ENCODE measurements at places on chromosomes 1 and 21. TPM values are rescaled to one million over a fixed set of nuclear protein-coding genes. Genes with fewer than 3 reads are reported as not detected.

- DNase-seq = no peak
- H3K27me3 ChIP-seq = no peaks in the 10 kb centered on the region
- H3K4me3 ChIP-seq = no peak overlapping the region
- no peak overlapping the region for H3K27ac ChIP-seq
These were observed 11.7 kb downstream of the PKN2 start for GRCh38 chr1:88695781-88696180.

- no peak overlapping the region for H3K4me3 ChIP-seq
- no peaks in the 10 kb centered on the region for H3K4me1 ChIP-seq
- no peak overlapping the region for H3K27ac ChIP-seq
- no peaks in the 10 kb centered on the region for H3K36me3 ChIP-seq
- peaks cover 14% of the 10 kb centered on the region for H3K27me3 ChIP-seq
These were observed 111.8 kb upstream of the ATP1A1 start for GRCh38 chr1:116261227-116261626.

- H3K27ac ChIP-seq = no peak overlapping the region
- H3K4me1 ChIP-seq = peaks cover 8% of the 10 kb centered on the region
- no peak overlapping the region for H3K4me3 ChIP-seq
- H3K36me3 ChIP-seq = peaks cover 80% of the 10 kb centered on the region
- no peak for DNase-seq
These were observed 4.2 kb downstream of the SFPQ start for GRCh38 chr1:35188578-35189392.

Gene HFM1
- total RNA-seq = 3.3 TPM

DNA sequence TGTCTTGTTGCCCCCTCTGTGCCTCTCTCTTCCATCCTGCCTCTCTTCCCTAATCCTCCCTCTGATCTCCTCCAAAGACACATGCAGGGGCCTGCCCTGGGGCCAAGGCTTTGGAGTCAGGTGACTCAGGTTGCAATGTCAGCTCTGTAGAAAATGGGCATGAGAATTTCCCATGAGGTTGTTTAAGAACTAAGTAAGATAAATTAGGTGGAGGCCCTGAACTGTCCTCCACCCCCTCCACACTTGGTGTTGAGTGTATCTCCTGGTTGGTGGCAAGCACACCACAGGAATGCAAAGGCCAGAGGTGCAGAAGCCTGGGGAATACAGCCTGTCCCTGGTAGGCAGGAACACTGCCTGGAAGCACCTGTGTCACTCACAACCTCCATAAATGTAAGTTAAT lies 63.9 kb upstream of the GRIK3 start:
- no peak overlapping the region for H3K4me3 ChIP-seq
- H3K4me1 ChIP-seq = no peaks in the 10 kb centered on the region
- H3K36me3 ChIP-seq = no peaks in the 10 kb centered on the region
- no peak for DNase-seq
- H3K27ac ChIP-seq = no peak overlapping the region

Gene SYT14
- total RNA-seq = 0.07 TPM

Gene CRP
- 0.69 TPM for total RNA-seq

- H3K4me1 ChIP-seq = no peaks in the 10 kb centered on the region
- H3K4me3 ChIP-seq = no peak overlapping the region
- H3K36me3 ChIP-seq = no peaks in the 10 kb centered on the region
- DNase-seq = no peak
- H3K27ac ChIP-seq = no peak overlapping the region
- H3K27me3 ChIP-seq = no peaks in the 10 kb centered on the region
These were observed 68.3 kb upstream of the ARHGAP29 start for GRCh38 chr1:94305704-94306103.

Gene GLIS1
- not detected for total RNA-seq

Gene GNG4
- 0.11 TPM for total RNA-seq

Gene BRINP3
- total RNA-seq = 0.31 TPM

Gene CACNA1S
- not detected for total RNA-seq

Gene CFAP141
- total RNA-seq = not detected

DNA sequence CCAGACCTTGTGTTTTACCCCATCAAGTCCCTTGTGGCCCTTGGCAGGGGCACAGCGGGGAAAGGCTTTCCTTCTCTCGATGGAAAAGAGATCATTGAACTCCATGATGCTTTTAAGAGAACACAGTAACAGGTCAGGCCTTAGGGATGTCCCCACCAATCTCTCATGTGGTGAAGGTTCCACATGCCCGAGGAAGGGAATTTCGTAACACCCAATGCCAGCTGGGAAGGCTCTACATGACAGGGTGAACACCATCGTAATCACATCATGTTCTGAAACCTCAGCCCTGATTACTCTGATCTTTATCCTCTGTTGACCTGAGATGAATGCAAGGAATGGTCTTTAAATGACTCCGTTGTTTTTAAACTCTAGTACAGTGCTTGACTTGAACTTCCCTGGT lies 105.5 kb upstream of the SPAG17 start:
- no peaks in the 10 kb centered on the region for H3K36me3 ChIP-seq
- H3K4me3 ChIP-seq = no peak overlapping the region

- no peak overlapping the region for H3K4me3 ChIP-seq
- H3K4me1 ChIP-seq = no peaks in the 10 kb centered on the region
- no peaks in the 10 kb centered on the region for H3K36me3 ChIP-seq
- H3K27ac ChIP-seq = no peak overlapping the region
- no peak for DNase-seq
- H3K27me3 ChIP-seq = peaks cover 7% of the 10 kb centered on the region
These were observed 72.8 kb upstream of the EFHD2 start for GRCh38 chr1:15336866-15337265.

Gene IL24
- total RNA-seq = not detected

DNA sequence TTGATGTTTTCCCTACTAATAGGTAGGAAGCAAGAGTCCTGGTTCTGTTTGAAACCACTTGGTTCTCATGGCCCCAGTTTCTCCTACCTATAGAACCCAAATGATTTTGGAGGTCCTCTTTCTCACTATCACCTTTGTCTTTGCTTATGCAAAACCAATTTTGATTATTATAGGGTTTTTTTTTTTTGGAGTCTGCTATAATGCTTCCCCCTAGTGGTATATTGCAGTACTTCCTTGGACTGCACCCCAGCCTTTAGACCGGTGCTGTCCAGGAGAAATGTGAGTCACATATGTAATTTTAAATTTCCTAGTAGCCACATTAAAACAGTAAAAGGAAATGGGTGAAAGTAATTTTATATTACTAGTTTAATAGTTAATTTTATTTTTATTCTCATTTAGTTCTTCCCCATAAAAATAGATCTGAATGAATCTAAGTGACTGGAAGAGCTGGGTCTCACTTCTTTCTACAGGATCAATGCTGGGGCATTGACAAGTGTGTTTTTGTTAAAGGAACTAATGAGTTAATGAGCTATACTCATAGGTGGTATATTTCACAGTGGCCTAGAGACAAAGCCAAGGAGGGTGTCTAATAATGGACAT lies 10.6 kb downstream of the FCMR start:
- peaks cover 57% of the 10 kb centered on the region for H3K27me3 ChIP-seq
- no peaks in the 10 kb centered on the region for H3K36me3 ChIP-seq
- H3K4me3 ChIP-seq = no peak overlapping the region
- peaks cover 9% of the 10 kb centered on the region for H3K4me1 ChIP-seq

Gene LHX8
- total RNA-seq = not detected

GRCh38 chr1:90046635-90047034 lies 51.7 kb downstream of the ZNF326 start:
- no peaks in the 10 kb centered on the region for H3K4me1 ChIP-seq
- no peaks in the 10 kb centered on the region for H3K36me3 ChIP-seq
- DNase-seq = no peak
- H3K4me3 ChIP-seq = no peak overlapping the region
- H3K27ac ChIP-seq = no peak overlapping the region

Gene SPATC1L
- total RNA-seq = 121 TPM

DNA sequence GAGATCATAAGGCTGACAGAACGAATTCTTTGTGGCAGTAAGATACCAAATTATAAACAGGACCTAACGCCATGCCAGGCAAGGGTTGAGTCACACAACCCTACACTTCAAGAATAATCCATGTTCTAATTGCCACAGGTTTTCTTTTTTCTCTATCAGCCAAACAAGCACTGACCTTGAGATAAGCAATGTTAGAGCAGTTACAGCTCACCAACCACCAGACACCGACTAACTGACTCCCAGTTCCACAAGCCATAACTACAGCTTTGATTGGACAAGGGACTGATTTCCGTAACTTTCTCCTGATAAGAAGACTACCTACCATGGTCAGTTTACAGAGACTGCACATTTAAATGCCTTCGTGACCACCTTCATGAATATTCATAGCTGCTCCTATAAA lies 149.6 kb downstream of the PTPRU start:
- no peak overlapping the region for H3K4me3 ChIP-seq
- H3K4me1 ChIP-seq = peaks cover 2% of the 10 kb centered on the region
- no peaks in the 10 kb centered on the region for H3K36me3 ChIP-seq
- H3K27me3 ChIP-seq = peaks cover 18% of the 10 kb centered on the region

DNA sequence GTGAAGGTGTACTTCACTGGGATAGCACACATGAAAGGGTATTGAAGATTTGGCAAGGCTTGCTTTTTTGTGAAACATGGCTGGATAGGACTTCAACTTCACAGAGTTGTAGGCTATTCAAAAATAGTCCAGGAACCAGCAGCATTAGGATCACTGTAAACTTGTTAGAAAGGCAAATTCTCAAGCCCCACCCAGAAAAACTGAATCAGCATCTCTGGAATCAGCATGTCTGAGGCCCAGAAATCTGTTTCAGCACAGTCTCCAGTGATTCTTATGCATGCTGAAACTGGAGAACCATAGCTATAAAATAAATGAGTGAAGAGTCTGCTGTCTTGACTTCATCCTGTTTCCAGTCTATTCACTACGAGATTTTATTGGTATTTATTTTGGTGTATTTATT lies 8.1 kb upstream of the KRTAP21-3 start:
- H3K4me3 ChIP-seq = no peak overlapping the region
- H3K36me3 ChIP-seq = no peaks in the 10 kb centered on the region
- H3K27me3 ChIP-seq = no peaks in the 10 kb centered on the region
- H3K27ac ChIP-seq = no peak overlapping the region
- H3K4me1 ChIP-seq = no peaks in the 10 kb centered on the region
- no peak for DNase-seq

DNA sequence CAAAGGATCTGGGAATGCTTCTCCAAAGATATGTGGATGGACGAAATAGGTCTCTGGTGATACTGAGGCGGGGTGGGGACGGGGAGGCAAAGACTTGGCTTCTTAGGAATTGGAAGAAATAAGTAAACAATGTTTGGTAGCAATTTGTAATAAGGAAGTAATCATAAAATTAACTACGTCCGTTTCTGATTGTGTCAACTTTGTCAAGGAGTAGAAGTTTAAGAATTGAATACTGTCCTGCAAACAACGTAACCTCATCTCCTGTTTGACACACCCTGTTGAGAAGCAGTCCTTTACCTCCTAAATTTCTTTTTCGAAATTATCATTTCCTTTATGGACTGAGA lies 471 bp downstream of the POLR3C start:
- no peaks in the 10 kb centered on the region for H3K27me3 ChIP-seq
- peak overlapping the region; percentile 77 for H3K4me3 ChIP-seq
- peaks cover 8% of the 10 kb centered on the region for H3K4me1 ChIP-seq
- peak overlapping the region; percentile 92 for H3K27ac ChIP-seq

DNA sequence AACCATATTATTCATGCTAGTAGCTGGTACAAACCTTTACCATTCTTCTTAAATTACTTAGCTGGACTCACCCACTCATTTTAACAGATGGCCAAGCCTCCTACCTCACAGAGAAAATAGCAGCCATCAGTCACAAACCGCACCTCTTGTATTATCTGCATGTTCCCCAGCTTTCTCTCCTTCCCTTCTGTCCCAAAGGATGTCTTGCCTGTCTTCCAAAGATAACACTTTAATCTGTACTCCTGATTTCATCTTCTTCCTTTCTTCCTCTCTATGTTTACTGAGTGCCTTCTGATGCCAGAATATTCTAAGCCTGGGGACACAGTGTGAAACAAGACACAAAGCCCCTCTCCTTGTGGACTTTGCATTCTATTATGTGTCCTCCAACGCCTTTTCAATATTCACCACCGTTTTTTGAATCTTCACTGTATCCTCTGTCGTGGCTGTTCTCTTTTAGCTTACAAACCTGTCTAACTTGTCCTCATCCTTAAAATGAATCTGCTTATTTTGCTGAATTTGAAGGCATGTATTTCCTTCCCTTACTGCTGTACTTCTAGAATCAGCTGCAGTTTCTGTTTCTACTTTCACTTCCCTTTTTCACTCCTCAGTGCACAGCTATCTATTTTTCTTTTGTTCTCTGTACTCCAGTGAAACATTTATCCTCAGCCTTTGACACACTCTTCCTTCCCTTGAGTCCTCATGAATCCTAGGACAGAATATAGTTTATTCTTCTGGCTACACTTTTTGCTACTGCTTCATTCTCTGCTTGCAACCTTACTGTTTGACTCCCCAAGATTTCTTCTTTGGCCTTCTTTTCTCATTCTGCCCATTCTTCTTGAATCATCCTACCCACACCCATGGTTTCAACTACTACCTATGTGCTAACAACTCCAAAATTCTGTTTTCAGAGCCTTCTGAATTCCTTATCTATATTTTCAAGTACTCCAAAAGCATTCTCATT lies 216.9 kb upstream of the SAMSN1 start:
- peak; percentile 92 for DNase-seq
- H3K27ac ChIP-seq = peak overlapping the region; percentile 77
- no peaks in the 10 kb centered on the region for H3K27me3 ChIP-seq

GRCh38 chr1:18649693-18650370 lies 19.2 kb downstream of the PAX7 start:
- peaks cover 75% of the 10 kb centered on the region for H3K27me3 ChIP-seq
- no peaks in the 10 kb centered on the region for H3K36me3 ChIP-seq
- no peak for DNase-seq
- H3K4me3 ChIP-seq = no peak overlapping the region
- H3K4me1 ChIP-seq = peaks cover 9% of the 10 kb centered on the region
- no peak overlapping the region for H3K27ac ChIP-seq

Gene NPHS2
- total RNA-seq = not detected

Gene HES4
- total RNA-seq = 40.5 TPM

- H3K27ac ChIP-seq = no peak overlapping the region
- peaks cover 27% of the 10 kb centered on the region for H3K4me1 ChIP-seq
- DNase-seq = no peak
- H3K36me3 ChIP-seq = no peaks in the 10 kb centered on the region
These were observed 9.2 kb upstream of the TNFRSF1B start for GRCh38 chr1:12157366-12158231.

DNA sequence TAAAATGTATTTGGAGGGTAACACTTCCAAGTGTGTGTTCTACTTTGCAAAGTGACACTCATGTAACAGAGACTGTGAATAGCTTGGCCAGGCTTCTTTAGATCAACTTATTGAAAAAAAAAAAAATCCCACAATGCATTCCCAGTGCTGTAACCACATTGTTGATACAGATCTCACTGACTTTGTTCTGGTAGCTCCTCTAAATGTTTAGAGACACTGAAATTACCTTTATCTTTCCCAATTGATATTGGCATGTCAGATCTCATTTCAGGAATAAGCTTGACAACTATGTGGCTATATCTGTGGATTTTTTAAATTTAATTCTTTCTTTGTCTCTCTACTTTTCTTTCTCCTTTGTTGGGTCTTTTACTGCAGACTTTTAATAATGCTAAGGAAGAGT lies 1018.9 kb upstream of the PRMT6 start:
- no peak for DNase-seq
- no peak overlapping the region for H3K27ac ChIP-seq
- no peaks in the 10 kb centered on the region for H3K36me3 ChIP-seq

GRCh38 chr1:155893389-155894142 lies 17.6 kb downstream of the RIT1 start:
- peaks cover 4% of the 10 kb centered on the region for H3K4me1 ChIP-seq
- H3K4me3 ChIP-seq = no peak overlapping the region
- no peak for DNase-seq

GRCh38 chr1:211968200-211968834 lies 67.0 kb downstream of the INTS7 start:
- H3K4me1 ChIP-seq = no peaks in the 10 kb centered on the region
- H3K36me3 ChIP-seq = peaks cover 50% of the 10 kb centered on the region
- DNase-seq = no peak

Gene CHD5
- 0.16 TPM for total RNA-seq

Gene CD34
- total RNA-seq = not detected

Gene RGSL1
- total RNA-seq = not detected

Gene DMBX1
- total RNA-seq = 3.8 TPM

Gene DEPDC1
- total RNA-seq = 24.0 TPM

Gene CD5L
- total RNA-seq = not detected

Data from K562 (cell line).